ENCODE measurements at places on chromosomes 1 and 21.
A peak's percentile ranks its signal among the peaks of the same experiment; 100 is the strongest.

- no peak for DNase-seq
Measured at GRCh38 chr21:20570824-20571232, 427.4 kb upstream of the NCAM2 start.

DNA sequence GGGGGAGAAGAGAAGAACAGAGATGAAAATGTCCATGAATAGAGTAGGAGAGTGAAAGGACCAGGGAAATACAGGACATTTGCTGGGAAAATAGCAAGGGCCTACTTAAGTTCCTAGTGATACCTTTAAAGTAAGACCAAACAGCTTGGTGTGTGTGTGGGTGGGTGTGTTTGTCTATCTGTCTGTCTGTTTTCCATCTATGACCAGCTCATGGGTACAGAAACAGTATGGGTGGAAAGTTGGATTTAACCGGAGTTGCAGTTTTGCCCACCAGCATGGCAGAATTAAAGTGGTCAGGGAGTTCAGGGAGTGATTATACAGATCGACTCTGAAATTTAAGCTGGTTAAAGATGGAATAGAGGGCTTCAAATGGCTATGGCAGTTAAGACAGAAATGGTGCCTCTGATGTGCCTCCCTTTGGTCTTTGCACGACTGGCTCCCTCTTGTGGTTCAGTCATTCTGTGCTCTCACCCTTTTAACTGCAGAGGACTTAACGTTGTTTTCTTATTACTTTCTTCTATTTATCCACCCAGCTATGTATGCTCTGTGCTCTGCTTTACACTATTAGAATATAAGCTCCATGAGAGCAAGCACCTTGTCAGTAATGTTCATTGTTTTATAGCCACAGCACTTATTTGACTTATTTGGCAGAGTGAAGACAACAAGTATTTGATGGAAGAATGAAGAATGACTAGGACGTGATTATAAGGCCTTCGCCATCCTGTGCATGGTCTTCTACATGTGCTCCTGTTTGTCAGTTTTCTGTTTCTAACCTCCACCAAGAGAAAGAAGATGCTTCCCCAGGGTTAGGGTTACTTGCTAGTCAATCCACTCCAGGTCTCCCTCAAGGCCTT is 72.7 kb upstream of the AK4 start:
- DNase-seq: peak; percentile 76

GRCh38 chr1:244273845-244274619 is 177.7 kb downstream of the ADSS2 start:
- no peak for DNase-seq

DNA sequence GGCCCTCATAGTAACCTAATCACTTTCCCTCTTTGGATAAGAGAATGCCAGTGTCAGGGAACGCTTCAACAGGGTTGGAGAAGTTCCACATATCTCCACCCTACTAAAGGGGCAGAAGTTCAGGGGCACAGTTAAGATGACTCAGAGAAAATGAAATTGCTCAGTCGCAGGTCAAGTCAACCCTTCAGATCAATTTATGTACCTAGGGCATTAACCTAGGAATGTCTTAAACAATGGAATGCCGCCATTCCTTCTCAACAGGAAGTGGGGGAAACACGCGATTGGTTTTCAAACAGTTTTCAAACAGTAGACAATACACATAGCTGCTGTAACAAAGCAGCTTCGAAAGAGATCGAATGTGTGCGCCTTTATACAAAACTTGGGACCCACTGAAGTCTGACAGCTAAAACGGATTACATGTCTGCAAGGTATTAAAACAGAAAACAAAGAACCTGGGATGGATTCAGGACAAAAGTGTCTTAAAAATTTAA is 897 bp downstream of the SLC25A24 start:
- DNase-seq: no peak

GRCh38 chr21:35119501-35120047 is 70.5 kb upstream of the RUNX1 start:
- DNase-seq: no peak

DNA sequence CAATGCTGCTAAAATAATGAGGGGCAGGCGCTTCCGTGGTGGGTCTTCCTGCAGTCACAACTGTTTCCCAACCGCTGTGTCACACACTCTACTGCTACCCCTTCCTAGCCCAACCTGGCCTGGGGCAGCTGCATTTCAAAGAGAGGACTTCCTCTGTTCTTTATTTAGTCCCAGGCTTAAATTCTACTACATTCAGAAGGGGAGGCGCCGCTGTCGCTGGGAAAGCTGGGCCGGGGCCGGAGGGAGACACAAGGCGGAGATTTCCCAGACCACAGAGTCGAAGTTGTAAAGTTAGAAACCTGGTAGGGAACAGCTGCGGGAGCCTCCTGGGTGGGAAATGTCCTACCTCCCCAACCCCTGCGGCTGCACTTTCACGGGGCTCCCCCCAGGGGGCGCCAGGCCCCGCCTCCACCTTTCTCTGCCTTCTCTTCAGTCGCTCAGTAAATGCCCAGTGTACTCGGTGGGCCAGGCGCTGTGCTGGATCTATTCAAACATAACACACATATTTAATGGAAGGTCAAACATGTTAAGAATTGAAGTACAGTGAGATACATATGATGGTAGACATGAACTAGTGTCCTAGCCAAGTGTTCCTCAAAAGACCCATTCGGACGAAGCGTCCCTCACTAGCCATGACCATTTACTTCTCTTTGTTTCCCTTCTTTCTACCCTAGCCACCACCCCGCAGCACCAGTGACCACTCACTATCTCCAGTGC is 23.1 kb downstream of the DYRK3 start:
- DNase-seq: peak; percentile 29

DNA sequence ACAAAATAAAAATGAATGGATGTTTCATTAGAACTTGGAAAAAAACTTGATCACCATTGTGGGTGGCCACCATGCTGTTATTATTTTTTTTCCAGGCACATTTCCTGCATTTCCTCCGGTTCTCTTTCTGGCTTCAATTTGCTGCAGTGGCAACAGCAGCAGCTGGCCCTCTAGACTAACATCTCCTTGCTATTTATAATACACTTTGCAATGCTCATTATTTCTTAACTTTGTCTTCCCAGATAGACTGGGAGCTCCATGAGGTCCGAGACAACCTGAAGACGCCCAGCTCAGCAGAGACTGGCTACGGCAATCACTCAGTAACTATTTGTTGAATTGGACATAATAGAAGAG is 53.4 kb upstream of the ATP5PO start:
- DNase-seq: no peak

- DNase-seq: no peak
Measured at GRCh38 chr1:209512821-209513220, 70.7 kb upstream of the CAMK1G start.

DNA sequence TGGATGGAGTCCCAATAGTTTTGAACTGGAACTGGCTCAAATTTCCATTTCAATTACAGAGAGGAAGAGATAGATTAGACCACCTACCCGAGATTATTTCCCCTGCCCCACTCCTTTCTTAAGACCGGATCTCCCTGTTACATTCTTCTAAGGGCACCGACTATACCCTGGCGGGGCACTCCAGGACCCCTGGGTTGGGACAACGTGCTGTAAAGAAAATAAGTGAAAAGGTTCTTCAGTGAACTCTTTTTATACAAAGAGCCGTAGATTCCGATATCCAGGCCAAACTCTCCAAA is 6.7 kb downstream of the NR5A2 start:
- DNase-seq: no peak

DNA sequence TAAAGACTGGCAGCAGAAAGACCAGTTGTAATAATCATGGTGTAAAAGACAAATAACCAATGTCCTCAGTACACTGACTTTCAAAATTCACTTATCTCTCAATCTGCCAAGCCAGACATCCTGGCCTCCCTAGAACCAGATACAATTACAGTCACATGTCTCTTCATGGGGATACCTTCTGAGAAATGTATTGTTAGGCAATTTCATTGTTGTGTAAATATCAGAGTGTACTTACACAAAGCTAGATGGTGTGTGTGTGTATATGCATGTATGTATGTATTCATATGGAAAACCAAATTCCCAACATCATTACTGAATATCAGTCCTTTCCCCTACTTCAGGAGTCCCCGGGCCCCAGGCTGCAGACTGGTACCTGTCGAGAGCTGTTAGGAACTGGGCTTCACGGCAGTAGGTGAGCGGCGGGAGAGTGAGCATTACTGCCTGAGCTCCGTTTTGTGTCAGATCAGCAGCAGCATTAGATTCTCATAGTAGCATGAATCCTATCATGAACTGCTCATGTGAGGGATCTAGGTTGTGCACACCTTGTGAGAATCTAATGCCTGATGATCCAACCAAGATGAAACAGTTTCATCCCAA is 65.3 kb upstream of the ZNF326 start:
- DNase-seq: no peak

DNA sequence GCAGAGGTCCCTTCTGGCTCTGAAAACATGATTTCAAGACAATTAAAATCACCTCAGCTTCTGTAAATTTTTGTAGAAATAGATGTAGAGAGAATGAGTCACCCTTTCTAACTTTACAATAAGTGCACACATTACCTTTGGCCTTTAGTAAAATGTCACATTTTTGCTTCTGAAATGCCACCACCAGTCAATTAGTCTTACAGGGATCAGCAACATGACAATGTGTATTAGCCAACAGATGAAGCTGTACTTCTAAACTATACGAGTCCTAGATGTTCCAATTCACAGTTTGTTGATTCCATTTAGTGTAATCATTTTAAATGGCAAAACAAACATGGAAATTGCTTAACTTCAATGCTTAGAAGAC is 23.1 kb downstream of the C21orf91 start:
- no peak for DNase-seq

- DNase-seq: no peak
Measured at GRCh38 chr1:42740851-42741580, 980 bp upstream of the CLDN19 start.

DNA sequence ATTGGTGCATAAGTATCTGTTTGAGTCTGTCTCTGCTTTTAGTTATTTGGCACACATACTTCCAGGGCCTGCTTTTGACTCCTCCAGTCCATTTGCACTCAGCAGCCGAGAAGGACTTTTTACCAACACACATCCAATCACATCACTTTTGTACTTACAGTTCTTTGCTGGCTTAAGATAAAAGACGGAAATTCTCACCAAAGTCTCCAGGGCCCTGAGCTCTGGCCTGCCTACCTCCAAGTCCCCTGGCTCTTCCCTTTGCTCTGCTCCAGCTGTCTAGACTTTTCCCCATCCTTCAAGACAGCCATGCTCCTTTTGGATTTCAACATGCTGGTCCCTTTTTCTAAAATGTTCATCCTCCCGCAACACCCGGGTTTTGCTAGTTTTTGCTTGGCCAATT is 2.2 kb upstream of the EVA1C start:
- no peak for DNase-seq

DNA sequence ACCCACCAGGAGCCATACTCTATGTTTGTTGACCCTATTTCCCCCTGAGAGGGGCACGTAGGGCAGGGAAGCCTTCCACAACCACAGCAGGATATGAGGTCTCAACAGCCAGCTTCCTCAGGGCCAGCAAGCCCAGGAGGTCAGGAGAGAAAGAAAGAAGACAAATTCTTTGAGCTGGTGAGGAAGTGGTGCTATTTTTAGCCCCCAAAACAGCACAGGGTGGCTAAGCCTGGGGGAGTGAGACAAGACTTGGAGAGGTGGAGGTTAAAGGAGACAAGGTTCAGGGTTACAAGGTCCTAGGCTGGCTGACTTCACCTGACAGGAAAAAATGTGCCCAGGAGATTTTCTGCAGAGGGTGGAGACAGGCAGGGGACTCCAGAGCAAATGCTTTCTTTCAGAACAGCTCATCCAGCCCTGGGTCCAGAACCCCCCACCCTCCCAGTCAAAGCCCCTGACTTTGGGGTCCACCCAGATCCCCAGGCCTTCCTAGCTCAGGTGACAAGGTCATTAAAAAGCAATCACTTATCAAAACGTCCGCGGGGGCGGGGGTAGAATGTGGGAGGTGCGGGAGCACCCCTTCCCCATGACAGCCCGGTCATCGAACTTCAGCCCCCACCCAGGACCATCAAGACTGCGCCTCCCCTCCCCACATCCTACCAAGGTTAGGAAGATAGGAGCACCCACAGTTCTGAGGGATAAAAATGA is 1.3 kb downstream of the SV2A start:
- DNase-seq: no peak
